ENCODE measurements at places on chromosomes 5 and 9. TPM values are rescaled to one million over a fixed set of nuclear protein-coding genes. Genes with fewer than 3 reads are reported as not detected.

Gene CDH10
- 0.52 TPM for total RNA-seq

Gene NSA2
- total RNA-seq = 45.9 TPM

Gene CNTNAP3
- total RNA-seq = 4.2 TPM

Gene CEL
- not detected for total RNA-seq

Gene HTR1A
- not detected for total RNA-seq

Gene FABP6
- not detected for total RNA-seq

Measured in skeletal muscle tissue (tissue), 5 donors.